ENCODE measurements at places on chromosomes 12 and 14.
A peak's percentile ranks its signal among the peaks of the same experiment; 100 is the strongest.

DNA sequence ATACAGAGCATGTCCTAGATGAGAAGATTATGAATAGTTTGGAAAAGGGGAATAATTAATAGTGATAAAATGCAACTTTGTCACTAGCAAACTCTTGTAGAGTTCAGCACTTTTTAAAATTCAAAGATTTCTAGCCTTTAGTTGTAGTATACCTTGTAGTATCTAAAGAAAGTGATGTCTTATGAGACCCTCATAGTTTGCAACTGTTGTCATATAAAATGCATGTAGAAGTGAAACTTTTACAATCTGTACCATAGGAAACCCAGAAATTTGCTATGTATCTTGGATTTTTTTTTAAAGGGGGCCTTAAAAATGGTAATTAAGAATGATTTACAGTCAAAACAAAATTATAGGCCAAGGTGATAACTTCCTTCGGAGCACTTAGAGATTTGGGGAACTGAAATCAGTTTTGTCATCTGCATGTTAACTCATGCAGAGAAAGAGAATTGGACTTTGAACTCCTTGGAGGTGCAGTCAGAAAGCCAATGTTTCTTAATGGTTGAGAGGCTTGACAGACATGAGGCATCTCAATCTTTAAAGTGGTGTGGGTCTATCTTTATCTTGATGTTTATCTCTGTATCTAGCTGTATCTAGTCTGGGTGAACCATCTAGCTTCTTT lies 1.3 kb downstream of the LRRK2 start:
- no peak for DNase-seq

DNA sequence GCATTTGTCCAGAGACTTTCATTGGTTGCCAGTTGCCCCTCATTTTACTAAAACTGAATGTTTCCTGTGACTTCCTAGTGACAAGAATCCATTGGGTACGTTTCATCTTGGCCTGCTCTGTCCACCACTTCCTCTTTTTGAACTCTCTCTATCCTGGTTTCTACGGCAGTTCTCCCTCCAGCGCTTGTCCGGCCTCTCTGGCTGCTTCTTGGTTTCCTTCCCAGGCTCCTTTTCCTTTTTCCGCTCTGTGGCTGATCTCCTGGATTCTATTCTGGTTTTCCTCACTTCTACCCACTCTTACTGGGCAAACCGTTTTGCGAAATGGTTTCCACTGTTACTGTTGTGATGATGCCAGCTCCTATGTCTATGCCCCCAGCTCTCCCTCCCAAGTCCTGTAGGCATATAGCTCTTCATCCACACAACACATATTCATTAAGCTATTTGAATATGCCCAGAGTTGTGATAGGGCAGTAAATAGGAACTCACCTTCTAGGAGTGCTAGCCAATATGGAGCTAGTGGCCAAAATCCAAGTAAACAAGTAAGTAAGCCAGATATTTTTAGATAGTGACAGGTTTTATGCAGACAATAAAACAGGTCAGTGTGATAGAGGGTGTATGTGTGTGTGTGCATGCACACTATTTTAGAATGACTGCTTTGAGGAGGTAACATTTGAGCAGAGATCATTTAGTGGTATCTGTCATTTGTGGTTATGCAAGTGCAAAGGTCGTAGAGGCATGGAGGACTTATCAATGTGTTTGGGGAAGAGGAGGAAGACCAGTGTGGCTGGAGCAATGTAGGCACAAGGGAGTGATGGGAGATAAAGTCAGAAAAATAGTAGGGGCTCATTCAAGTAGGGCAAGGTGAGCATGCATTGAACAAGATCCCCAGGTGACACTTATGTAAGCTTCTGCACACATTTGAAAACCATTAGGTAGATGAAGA lies 27.9 kb upstream of the CTDSP2 start:
- DNase-seq = no peak

GRCh38 chr12:49696723-49697122 lies 10.5 kb downstream of the FMNL3 start:
- no peak for DNase-seq

- no peak for DNase-seq
Observed at GRCh38 chr12:116882742-116883141, 1.5 kb upstream of the HRK start.

GRCh38 chr12:83826112-83826511 lies 1086.5 kb downstream of the SLC6A15 start:
- no peak for DNase-seq

GRCh38 chr14:44586910-44587309 lies 79.8 kb upstream of the FSCB start:
- DNase-seq = peak; percentile 52

- no peak for DNase-seq
Observed at GRCh38 chr12:97322388-97322787, 140.2 kb upstream of the RMST start.

DNA sequence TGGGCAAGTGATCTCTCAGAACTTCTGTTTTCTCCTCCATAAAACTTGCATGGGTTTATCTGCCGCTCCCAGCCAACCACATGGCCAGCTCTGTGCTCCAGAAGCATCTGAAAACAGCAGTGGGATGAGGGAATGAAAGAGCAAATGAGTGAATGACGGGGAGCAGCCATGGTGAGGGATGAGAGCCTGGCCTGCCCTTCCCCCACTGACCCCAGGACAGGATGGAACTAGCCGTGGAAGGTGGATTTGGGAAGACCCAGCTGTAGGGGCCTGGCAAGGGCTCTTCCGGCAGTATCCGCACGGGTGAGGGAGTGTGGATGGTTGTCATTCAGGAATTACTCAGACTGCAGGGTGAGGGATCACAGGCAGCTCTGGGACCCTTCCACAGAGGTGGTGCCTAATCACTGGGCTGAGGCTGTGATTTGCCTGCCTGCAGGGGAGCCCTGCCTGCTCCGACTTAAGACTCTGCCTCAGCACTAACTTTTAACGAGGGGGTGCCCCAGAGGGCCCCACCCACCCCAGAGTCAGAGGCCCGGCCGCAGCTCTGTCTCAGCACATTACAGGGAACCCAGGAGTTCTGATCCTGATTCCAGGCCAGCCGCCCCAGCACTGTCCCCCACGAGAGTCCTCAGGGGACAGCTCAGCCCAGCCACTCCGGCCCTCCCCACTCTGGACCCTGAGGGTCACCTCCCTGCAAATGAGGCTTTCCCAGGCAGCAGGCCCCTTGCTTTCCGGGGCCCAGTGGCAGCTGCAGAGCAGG lies 136.8 kb upstream of the C14orf180 start:
- no peak for DNase-seq

DNA sequence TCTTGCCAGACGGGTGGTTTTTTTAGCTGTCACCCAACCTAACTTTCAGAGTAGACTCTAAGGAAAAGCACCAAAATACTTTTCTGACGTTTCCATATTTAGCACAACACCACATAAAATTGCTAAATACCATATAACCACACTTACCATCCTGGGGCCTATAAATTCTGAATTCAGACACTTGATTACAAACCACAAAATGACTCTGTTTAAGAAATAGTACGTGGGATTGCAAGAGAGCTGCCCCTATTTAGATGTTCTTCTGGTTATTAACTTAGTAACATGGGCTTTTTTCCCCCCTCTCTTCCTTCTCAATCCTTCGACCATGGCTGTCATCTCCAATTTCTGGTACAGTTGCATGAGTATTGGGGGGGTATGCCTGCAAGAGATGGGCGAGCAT lies 287.7 kb downstream of the BMP4 start:
- no peak for DNase-seq

DNA sequence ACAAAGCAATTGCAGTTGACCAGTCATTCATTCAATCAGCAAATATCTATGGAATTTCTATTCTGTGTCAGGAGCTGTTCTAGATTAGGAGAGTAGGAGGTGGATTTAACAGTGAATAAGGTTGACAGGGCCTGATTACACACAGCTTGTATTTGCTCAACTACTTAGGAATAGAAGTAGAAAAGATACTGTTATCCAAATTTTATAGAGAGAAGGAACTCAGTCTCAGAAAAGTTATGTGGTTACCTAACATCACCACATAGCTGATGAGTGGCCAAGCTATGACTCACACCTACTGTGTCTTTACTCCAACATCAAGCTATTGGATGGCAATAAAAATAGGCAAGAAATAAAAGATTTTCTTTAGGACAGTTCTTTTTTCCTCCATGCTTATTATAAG lies 374.8 kb downstream of the RMST start:
- DNase-seq = no peak

DNA sequence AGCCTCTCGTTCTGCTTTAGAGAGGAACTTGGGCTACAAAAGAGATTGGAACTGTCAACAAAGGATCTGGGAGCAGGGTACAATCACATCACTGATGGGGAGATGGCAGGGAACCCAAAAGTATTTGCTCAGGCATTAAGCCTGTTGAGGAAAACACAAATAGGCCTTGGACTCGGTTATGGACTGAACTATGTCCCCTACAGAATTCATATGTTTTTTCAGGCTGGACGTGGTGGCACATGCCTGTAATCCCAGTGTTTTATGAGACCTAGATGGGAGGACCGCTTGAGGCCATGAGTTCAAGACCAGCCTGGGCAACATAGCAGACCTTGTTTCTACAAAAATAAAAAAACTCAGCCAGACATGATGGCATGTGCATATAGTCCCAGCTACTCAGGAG lies 13.9 kb downstream of the DDX23 start:
- no peak for DNase-seq

- no peak for DNase-seq
Observed at GRCh38 chr14:67557118-67557517, 24.0 kb downstream of the PLEKHH1 start.

DNA sequence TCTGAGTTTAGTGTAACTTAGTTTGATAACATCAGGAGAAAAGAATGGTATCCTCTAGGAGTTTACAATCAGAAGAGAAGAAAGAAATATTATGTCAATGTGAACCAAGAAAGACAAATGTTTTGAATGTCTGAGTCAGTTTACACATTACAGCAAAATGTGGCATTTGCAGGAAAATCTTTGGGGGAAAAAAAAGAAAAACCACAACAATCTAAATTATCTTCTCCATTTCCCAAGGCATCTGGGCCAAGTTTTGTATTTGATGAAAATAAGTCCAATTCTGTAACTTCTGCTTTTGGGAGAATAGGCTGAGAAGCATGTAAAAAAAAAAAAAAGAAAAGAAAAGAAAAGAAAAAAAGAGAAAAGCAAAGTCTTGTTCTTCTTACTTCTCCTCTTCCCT lies 58.8 kb upstream of the FLRT2 start:
- no peak for DNase-seq

DNA sequence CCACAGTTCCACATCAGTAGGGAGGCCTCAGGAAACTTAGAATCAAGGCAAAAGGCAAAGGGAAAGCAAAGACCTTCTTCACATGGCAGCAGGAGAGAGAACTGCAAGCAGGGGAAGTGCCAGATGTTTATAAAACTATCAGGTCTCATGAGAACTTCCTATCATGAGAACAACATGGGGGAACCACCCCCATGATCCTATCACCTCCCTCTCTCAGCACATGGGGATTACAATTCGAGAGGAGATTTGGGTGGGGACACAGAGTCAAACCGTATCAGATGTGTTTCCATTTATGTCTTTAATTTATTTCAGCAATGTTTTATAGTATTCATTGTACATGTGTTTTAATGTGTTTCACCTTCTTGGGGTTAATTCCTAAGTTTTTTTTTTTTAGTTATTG lies 25.8 kb downstream of the METAP2 start:
- no peak for DNase-seq

DNA sequence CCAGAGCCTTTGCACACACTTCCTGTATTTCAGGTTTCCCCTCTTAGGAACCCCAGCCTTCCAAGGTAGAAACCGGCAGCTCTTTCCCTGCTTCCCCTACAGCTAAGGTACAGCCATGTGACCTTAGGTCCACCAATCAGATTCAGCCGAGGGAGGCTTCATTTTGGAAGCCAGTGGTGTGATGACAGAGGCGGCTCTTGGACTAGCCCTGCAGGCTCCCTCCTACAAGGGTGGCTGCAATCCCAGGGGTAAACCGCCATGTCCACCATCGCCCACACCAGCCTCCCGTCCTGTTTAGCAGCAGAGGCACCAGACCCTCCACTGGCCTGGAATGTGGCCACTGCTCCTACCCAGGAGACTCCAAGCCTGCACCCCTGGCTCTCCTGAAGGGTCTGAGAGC lies 65.6 kb downstream of the SERPINA3 start:
- DNase-seq = no peak

- peak; percentile 61 for DNase-seq
Observed at GRCh38 chr12:40691913-40692764, at the start of gene CNTN1. TSS of gene CNTN1 (plus strand) at chr12:40692439.

DNA sequence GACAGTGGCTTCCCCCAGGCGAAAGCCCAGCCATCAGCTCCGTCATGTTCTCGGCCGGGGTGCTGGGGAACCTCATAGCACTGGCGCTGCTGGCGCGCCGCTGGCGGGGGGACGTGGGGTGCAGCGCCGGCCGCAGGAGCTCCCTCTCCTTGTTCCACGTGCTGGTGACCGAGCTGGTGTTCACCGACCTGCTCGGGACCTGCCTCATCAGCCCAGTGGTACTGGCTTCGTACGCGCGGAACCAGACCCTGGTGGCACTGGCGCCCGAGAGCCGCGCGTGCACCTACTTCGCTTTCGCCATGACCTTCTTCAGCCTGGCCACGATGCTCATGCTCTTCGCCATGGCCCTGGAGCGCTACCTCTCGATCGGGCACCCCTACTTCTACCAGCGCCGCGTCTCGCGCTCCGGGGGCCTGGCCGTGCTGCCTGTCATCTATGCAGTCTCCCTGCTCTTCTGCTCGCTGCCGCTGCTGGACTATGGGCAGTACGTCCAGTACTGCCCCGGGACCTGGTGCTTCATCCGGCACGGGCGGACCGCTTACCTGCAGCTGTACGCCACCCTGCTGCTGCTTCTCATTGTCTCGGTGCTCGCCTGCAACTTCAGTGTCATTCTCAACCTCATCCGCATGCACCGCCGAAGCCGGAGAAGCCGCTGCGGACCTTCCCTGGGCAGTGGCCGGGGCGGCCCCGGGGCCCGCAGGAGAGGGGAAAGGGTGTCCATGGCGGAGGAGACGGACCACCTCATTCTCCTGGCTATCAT lies 663 bp downstream of the PTGER2 start:
- no peak for DNase-seq

GRCh38 chr12:123391546-123392343 lies 7.8 kb downstream of the KMT5A start:
- DNase-seq = no peak

GRCh38 chr12:11136075-11136474 lies 1.6 kb upstream of the TAS2R30 start:
- DNase-seq = no peak

- DNase-seq = peak; percentile 23
Observed at GRCh38 chr12:57261428-57261865, 10.5 kb upstream of the STAC3 start.

- no peak for DNase-seq
Observed at GRCh38 chr12:92562063-92562734, 140.6 kb upstream of the PLEKHG7 start.
